ENCODE measurements at places on chromosomes 13 and 19. TPM values are rescaled to one million over a fixed set of nuclear protein-coding genes. Genes with fewer than 3 reads are reported as not detected.

Gene CRX
- 229 TPM for total RNA-seq

Gene PRR36
- 4.7 TPM for total RNA-seq

Gene CCNE1
- 4.8 TPM for total RNA-seq

Gene DMRTC2
- total RNA-seq = not detected

Gene CGB7
- not detected for total RNA-seq

Gene RCBTB1
- 56.8 TPM for total RNA-seq

Gene CARS2
- 230 TPM for total RNA-seq

Gene PDE4C
- 3.8 TPM for total RNA-seq

Gene ZNF737
- 73.2 TPM for total RNA-seq

Gene FUT3
- total RNA-seq = 2.4 TPM

Gene IGFL2
- not detected for total RNA-seq

Gene HPN
- total RNA-seq = 0.93 TPM

Gene PODNL1
- 3.3 TPM for total RNA-seq

Gene CEACAM3
- total RNA-seq = 1.9 TPM

Gene CERS4
- total RNA-seq = 76.6 TPM

Gene ZNF112
- total RNA-seq = 24.4 TPM

Gene NLRP11
- total RNA-seq = not detected

Gene ALG11
- 35.3 TPM for total RNA-seq

Gene KIR2DL3
- not detected for total RNA-seq

Gene PLEKHG2
- 34.6 TPM for total RNA-seq

Gene SKA3
- 7.5 TPM for total RNA-seq

Gene EXOC3L2
- total RNA-seq = 3.5 TPM

Gene NCAN
- total RNA-seq = 18.9 TPM

Gene STX10
- total RNA-seq = 50.3 TPM

Gene PRRG2
- 0.77 TPM for total RNA-seq

Gene PSG1
- total RNA-seq = not detected

Gene SHC2
- 22.5 TPM for total RNA-seq

Gene PTH2
- total RNA-seq = not detected

Gene SIGLEC8
- total RNA-seq = not detected

Gene ABCC4
- 16.3 TPM for total RNA-seq

Gene DCAF15
- 11.7 TPM for total RNA-seq

Gene PSG2
- total RNA-seq = not detected

Gene HAUS8
- 6.3 TPM for total RNA-seq

Gene TBC1D4
- 28.6 TPM for total RNA-seq

Gene RNF113B
- total RNA-seq = not detected

Gene RUBCNL
- total RNA-seq = 7.3 TPM

Measured in camera-type eye (tissue), 1 donor.